ENCODE measurements at places on chromosomes 3 and 15.

GRCh38 chr3:126025116-126025729, 56.2 kb downstream of the ROPN1B start:
- no peak for DNase-seq

DNA sequence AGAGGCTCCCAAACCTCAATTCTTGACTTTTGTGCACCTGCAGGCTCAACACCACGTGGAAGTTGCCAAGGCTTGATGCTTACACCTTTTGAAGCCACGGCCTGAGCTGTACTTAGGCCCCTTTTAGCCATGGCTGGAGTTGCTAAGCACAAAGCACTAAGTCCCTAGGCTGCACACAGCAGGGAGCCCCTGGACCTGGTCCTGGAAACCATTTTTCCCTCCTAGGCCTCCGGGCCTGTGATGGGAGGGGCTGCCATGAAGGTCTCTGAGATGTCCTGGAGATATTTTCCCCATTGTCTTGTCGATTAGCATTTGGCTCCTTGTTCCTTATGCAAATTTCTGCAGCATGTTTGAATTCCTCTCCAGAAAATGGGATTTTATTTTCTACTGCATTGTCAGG, 247.1 kb upstream of the ARPP21 start:
- DNase-seq = no peak

DNA sequence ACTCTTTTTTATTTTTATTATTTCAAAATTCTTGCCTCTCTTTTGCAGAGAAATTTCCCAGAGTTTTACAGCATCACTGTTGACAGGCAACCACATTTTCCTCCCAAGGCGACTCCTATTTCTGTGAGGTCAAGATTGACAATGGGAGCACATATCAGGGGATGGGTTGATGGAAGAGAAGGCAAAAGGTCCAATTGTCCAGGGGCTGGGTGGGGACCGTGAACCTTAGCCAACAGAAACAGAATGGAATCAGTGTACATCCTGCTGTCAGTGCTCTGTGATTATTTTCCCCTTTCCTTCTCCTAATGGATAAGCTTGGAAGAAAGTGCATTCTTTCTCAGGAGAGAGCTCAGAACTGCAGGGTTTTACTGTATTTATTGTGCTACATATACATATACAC, 42.4 kb downstream of the CNTN6 start:
- DNase-seq = no peak

- DNase-seq = no peak
Observed at GRCh38 chr3:170670504-170670903, 84.6 kb upstream of the SLC7A14 start.

DNA sequence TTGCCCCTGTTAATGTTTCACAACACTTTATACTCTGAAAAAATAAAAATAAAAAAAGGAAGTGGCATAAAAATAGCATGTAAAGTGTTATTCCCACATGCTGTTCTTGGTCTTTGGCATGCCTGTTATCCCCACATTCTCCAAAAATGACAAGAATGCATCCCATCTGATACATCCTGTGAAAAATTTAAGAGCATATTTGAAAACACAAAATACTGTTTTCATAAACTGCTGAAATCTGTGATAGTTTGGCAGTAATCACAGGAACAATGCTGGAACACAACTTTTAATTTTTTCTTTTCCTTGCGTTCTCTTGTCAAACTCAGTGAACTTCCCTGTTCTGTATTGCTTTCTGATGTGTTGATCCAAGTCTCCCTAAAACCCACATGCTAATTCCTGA, 288.8 kb downstream of the ROBO2 start:
- no peak for DNase-seq

DNA sequence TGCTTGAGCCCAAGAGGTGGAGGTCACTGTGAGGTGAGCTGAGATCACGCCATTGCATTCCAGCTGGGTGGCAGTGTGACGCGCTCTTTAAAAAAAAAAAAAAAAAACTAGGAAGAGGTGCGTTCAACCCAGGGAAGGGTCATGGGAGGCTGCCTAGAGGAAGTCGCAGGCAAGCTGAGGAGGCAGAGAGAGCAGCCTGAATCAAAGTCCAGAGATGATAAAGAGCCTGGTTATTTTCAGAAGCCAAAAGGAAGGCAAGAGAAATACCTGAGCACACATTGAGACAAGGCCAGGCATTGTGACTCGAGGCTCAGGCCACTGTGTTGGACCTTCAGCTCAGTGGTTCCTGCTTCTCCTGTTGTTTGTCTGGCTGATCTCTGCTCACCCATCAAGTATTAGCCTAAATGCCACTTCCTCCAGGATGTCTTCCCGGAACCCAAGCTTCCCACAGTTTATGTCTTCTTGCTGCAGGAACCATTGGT, 16.1 kb upstream of the GCNT3 start:
- DNase-seq = no peak

DNA sequence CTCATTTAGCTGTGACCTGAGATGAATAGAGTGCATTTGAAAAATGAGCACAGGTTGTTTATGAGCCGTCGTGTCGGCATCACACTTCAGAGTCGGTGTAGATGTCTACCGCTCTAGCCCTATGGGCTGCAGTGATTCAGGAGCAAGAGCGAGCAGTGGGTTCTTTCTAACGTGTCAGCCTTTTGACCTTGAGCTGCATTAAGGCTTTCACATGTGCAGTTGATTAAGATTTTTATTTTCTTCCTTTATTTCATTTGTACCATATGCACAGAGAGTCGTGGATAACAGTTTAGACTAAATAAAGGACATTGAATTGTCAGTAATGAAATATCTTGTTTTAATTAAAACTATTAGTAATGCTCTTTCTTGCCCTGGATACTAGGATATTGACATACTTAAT, 368.2 kb downstream of the PTPRG start:
- no peak for DNase-seq
